ENCODE measurements at places on chromosomes 11 and 22.

GRCh38 chr22:30008401-30008800 lies 71.9 kb upstream of the HORMAD2 start:
- DNase-seq = no peak

DNA sequence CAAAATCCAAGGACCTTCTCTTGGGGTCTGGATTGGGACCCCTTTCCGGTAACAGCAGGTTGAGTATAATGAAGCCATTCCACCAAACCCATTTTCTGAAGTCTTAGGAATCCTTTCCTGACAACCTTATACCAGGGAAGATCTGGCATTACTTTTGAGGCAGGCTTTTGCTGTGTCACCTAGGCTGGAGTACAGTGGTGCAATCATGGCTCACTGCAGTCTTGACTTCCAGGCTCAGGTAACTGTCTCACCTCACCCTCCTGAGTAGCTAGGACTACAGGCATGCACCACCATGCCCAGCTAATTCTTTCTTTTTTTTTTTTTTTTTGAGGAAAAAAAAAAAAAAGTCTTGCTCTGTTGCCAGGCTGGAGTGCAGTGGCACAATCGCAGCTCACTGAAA lies 55.8 kb upstream of the TREH start:
- DNase-seq = no peak

DNA sequence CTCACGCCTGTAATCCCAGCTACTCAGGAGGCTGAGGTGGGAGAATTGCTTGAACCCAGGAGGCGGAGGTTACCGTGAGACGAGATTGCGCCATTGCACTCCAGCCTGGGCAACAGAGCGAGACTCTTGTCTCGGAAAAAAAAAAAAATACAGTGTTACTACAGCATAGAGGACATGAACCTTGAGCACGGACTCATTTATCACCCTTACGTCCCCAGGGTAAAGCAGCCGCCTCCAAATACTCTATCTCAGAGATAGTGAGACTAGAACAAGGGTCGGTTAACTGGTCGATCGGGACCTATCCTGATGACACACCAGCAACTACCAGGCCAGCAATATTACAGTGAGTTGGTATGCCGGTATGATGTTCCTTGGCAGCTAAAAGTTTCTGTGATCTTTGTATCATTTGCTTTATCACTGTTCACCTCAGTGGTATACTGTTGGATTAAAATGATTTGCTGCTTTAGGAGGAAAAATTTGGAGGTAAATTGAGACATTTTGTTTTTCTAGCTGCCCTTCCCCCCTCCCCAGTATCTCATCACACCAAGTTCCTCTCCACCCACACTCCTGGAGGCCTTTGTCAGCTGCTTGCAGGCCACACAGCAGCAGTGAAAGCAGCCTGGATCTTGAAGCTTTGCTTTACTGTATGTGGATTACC lies 7.0 kb upstream of the SIDT2 start:
- DNase-seq = no peak

DNA sequence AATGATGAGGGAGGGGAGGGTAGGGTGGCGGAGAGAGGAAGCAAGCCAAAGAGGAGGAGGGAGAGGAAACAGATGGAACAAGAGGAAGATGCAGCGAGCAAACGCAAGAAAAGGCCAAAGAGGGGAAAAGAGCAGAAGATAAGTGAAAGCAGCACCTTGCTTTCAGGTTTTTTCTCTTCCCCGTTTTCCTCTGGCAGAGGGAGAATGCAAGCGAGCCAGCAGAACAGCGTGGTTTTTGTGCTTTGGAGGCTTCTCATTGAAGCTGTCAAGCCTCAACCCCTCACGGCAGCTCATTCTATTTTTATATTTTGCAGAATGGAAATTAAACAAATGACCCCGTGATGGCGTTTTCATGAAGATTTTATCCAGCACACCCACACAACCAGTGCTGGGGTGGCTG lies 67.1 kb upstream of the GRAMD1B start:
- no peak for DNase-seq

DNA sequence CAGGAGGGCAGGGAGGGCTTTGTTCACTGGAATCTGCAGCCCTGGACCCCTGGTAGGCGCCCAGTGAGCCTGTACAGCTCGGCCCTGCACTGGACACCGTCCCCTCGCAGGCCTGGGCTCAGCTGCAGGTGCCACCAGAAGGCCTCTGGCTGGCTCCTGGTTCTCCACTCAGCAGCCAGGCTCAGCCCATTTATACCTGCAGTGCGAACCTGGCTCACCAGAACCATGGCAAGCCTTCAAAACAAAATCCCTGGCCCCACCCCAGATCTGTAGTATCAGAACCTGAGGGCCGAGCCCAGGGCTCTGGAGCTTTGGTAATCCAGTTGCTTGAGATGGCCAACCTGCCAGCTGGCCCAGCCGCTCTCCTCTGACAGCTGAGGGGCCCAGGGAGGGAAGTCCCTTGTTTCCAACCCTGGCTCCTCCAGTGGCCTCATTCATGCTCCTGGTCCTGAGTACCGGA lies 870 bp upstream of the FREY1 start:
- no peak for DNase-seq

Measured in hematopoietic multipotent progenitor cell treated with erythropoietin and hydrocortisone succinate and interleukin-3 and kit ligand, for 15 days (in vitro differentiated cells).